ENCODE measurements at places on chromosomes 1 and 21.

DNA sequence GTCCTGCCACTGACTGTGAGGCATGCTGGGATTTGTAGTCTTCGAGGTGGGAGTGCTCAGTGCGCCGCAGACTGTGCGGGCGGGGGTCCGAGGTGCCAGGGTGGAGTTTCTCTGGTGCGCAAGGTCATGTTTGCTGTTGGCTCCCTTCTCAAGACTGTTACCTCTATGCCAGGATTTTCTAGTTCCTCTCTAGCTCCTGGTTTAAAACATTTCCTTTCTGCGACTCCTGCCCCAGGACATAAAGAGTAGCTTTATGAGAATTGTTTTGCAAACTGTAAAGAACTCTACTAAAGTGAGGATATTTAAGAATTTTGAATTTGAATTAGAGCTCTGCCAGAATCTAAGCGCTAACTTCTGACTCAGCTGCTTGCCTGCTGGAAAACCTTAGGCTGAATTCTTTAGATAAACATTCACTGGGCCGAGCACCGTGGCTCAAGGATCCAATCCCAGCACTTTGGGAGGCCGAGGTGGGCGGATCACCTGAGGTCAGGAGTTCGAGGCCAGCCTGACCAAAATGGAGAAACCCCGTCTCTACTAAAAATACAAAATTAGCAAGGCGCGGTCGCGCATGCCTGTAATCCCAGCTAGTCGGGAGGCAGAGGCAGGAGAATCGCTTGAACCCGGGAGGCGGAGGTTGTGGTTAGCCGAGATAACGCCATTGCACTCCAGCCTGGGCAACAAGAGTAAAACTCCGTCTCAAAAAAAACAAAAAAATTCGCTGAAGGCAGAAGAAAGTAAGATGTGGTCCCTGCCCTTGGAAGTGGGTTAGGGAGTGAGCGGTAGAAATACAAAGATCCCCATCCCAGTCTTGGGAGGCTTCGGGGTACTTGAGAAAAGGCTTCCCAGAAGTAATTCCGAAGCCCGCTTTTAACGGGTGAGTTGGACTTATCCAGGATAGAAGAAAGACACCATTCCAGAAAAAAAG, 992 bp upstream of the USP48 start:
- DNase-seq = no peak

DNA sequence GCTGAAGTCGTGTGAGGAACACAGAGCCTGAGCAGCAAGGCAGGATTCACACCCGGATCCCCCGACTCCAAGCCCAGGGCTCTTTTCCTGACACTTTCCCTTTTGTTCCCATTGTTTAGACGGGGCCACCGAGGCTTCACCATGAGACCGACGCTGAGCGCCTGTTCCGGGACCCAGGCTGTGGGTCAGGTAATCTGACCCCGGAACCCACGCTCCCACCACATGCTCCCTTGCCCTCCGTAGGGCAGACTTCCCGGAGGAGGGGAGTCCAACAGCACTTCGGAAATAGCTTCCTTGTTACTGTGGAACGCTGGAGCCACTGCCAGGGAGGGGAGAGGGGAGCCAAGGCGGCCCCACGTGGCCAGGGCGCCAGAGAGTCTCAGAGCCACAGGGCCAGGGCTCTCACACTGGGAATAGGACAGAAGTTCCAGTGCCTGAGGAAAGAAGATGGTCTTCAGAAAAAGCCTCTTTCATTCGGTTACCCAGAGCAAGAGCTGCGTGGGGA, 18.4 kb downstream of the RUNX3 start:
- no peak for DNase-seq

DNA sequence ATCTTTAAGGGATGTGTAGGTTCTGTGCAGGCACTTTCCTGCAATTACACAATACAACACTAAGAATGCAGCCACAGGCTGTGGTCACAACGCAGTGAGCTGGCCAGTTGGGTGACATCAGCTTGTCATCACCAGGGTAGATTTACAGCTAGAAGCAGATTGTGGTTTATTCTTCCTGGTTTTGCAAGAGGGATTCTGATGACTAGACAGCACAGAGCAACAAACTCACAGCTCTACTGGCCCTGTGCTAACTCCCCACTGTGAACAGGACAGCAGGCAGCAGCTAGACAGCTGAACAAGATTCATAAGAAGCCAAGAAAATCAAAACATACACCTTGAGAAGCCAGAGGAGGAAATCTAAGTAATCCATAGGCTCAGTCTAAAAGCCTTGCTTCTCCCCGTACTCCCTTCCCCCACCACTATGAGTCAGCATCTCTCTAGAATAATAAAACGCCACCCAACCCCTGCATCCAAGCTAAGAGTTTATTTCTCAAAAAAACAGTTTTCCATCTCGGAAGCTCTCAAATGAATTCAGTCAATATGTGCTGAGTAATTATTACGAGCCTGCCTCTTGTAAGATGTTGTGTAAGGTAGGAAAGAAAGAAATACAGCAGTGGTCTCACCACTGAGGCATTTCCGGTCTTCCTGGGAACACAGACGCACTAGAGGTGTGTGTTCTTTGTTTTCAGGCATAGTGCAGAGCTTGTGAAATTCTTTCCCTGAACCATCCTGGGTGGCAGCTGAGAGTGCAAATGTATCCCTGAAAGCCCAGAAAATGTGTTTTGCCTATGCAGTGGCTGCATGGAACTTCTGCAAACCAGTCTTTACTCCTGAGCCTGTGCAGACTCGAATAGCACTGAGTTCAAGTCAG, 162.8 kb downstream of the NTPCR start:
- DNase-seq = no peak

DNA sequence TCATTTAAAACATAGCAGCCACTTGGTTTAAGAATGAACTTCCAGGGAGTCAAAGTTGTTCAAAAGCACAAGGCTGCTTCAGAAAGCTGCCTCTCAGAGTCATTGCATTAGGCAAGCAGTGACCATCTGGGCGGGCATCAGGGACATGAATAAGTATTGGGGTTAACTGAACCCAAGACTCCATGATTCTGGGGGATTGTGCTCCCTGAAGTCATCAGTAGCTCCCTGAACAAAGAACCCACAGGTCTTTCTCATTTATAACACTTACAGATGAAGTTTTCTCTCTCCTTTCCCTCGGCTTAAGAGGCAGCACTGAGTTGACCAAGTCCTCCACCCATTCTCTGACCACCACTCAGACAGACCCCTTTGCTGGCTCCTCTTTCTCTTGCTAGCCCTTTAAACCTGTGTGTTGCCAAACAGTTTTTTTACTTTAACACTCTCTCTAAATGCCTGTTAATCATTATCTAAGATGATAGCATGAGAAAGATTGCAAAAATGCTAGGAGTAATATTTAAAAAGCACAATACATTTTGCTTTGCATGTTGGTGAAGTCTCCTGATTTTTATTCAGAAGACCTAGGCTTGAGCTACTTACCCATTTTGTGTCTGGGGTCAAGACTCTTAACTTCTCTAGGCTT, 77.0 kb upstream of the ARHGAP29 start:
- no peak for DNase-seq

GRCh38 chr21:44822484-44823178, 4.8 kb upstream of the SUMO3 start:
- no peak for DNase-seq

- DNase-seq = no peak
Measured at GRCh38 chr1:184545601-184546000, 158.8 kb downstream of the C1orf21 start.

- DNase-seq = no peak
Measured at GRCh38 chr1:76530953-76531352, 336.3 kb upstream of the ST6GALNAC5 start.

DNA sequence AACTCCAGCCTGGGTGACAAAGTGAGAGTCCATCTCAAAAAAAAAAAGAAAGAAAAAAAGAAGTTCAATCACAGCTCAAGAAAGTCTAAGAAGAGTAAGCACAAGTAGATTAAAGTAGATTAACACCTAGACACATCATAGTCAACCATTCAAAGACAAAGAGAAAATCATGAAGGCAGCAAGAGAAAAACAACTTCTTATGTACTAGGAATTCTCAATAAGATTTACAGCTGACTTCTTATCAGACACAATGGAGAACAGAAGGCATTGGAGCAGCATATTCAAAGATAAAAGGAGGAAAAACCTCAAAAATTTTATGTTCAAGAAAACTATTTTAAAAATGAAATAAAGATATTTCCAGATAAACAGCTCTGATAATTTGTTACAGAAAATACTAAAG, 147.3 kb downstream of the LBR start:
- no peak for DNase-seq

DNA sequence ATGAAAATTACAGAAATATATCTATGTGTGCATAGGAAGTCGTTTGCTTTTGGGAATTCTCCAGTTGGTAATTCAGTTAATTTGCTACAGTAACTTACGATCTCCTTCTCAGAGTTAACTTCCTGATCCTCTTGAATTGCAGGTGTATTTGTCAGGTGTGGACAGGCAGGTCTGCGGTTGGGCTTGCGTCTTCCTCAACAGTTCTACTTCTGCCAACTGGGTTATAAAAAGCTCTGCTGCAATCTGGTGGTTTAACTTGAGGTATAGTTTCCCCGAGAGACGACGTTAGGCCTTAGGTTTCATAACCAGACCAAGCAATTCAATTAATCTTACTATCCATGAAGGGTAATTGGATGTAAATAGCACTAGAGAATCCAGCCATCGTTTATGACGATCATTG, 88.2 kb downstream of the GABPA start:
- no peak for DNase-seq

All from C1 segment of cervical spinal cord (tissue), 14 donors.